ENCODE measurements at places on chromosomes 5 and 9.

DNA sequence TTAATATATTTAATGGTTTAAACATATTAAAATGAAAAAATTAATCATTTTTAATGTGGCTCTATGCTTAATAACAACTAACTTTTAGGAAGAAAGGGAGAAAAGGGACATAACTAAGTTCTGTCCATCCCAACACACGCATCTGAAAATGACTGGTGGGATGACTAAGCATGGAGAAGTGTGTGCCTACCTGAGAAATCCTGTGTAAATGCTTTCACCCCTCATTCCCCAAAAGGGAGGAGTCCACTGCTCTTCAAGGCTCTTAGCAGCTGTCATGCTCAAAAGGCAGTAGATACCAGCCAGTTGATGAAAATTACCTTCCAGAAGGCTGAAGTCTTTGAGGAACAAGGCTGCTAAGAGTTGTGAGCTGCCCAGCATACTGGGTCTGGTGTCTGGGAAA, 130.9 kb downstream of the NFIB start:
- no peak for ATAC-seq

DNA sequence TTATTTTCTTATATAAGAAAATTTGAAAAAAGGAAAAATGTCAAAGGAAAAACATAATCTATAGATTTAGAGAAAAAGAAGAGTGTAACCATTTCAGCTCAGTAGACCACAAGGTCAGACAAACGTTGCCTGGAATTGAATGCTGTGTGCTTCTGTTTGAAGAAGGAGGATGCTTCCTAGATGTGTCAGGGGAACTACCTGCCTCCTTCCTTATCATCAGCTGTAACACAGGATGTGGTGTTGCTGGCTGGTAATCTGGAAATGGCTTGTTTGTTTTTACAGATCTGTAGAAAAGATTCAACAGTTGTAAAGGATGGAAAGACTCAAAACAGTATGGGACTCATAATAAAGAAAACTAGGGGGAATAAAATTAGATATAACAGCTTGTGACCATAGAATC, 160.7 kb upstream of the MEF2C start:
- no peak for ATAC-seq

DNA sequence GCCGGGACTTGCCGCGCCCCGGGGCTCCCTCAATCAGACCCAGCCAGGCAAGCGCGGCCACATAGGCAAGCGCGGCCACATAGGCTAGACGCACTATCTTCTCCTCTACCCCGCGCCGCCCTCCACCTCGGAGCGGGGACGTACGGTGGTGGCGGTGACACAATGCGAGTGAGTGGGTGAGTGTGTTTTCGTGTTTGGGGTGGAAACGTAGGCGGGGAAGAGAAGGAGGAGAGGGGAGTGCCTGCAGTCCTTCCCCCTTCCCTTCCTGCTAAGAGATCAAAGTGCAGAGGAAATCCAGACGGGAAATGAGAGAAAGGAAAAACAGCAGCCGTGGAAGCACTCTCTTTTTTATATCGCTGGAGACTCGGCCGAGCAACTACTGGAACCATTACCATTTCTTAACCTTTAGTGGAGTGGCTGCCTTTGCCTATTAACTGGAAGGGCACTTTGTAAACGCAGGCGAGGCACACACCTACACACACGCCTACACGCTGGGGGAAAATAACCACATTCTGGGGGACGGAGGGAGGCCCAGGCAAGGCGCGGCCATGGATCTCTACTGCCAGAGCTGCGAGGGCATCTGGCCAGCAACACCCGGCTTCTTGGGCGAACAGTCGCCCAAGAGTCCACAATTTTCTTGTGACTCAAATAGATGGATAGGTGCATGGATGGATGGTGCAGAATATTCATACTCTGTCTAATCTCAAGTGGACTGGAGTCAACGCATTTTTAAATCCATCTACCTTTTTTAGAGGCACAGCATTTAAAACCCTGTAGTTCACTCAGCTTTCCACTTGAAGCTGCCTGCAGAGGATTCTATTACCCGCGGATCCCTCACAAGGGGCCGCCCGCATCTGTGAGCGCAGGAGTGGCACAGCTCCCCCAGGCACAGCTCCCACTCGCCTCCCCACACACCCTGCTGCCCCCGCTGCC, 2.1 kb downstream of the EDIL3 start:
- ATAC-seq, result no peak

- no peak for ATAC-seq
These were observed 24.4 kb upstream of the COL5A1 start for GRCh38 chr9:134617246-134617645.

DNA sequence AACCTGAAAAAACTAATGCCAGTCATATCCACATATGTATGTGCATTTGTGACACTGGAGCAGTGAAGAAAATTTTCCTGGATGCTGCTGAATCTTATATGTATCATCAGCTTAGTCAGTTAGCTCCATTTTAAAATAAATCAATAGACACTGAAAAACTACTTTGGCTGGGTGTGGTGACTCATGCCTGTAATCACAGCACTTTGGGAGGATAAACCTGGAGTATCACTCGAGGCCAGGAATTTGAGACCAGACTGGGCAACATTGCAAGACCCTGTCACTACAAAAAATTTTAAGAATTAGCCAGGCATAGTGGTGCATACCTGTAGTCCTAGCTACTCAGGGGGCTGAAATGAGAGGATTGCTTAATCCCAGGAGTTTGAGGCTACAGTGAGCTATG, 511.0 kb upstream of the TLE4 start:
- no peak for ATAC-seq

GRCh38 chr5:97400537-97400936, 217.5 kb upstream of the RIOK2 start:
- no peak for ATAC-seq

DNA sequence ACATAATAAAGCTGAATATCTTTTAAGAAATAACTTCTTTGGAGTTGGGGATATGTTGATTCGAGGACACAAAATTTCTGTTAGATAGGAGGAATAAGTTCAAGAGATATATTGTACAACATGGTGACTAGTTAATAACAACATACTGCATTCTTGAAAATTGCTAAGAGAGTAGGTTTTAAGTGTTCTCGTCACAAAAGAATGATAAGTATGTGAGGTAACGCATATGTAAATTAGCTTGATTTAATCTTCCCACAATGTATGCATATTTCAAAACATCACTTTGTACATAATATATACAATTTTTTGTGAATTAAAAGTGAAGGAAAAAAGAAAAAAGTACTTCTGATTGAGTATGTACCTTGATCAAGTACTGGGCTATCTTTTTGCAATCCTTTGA, 428.0 kb upstream of the TRPC7 start:
- ATAC-seq, result no peak

GRCh38 chr9:468766-469426, 254.2 kb downstream of the DOCK8 start:
- ATAC-seq, result no peak

DNA sequence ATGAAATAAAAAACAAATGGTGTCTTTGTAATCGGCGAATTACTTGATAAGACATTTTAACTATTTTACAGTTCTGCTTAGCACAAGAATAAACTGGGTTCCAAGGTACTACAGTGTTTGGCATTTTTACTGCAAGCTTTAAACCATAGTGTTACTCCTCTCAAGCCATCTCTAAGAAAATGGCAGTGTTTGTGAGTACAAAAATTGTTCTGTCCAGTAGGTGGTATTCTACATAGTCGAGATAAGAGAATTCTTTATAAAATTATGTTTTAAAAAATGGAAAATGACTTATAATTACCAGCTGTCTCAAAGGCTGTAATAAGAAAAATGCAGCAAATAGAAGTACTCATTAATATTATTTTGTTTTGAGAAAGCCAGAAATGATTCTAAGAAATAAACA, 3.2 kb downstream of the SMIM15 start:
- ATAC-seq, result no peak

- no peak for ATAC-seq
These were observed 11.4 kb upstream of the DAB2IP start for GRCh38 chr9:121640076-121640475.

GRCh38 chr5:91257301-91257700, 125.8 kb downstream of the ARRDC3 start:
- ATAC-seq, result no peak

Measured in activated CD4-positive, CD25-positive, alpha-beta regulatory T cell treated with anti-CD3 and anti-CD28 coated beads, Interleukin-2, amount 50 U/mL, for 24 hours (primary cell).